Effector CD4-positive, alpha-beta T cell (primary cell): ENCODE measurements at places on chromosomes 2 and 18.

- DNase-seq: no peak
Measured at GRCh38 chr2:37232131-37232933, 874 bp downstream of the NDUFAF7 start.

DNA sequence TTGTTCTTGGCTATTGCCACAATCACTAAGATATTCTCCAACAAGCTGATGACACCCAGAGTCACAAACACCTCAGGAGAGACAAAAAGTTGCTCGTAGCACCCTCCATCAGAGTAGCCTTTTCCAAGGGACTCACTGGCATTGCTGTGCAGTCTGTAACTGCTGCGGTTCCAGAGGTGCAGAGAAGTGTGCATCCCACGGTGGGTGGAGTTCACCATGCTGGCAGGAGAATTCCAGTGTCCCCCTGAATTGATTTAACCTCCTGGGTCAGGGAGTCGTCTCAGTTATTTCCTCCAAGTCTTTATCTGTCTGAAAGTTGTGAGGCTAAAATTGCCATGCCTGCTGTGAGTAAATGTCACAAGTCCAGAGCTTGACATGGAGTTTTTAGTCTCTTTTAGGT, 443 bp downstream of the MC4R start:
- DNase-seq: no peak

- DNase-seq: no peak
Measured at GRCh38 chr18:59986139-59986538, 86.3 kb downstream of the PMAIP1 start.

DNA sequence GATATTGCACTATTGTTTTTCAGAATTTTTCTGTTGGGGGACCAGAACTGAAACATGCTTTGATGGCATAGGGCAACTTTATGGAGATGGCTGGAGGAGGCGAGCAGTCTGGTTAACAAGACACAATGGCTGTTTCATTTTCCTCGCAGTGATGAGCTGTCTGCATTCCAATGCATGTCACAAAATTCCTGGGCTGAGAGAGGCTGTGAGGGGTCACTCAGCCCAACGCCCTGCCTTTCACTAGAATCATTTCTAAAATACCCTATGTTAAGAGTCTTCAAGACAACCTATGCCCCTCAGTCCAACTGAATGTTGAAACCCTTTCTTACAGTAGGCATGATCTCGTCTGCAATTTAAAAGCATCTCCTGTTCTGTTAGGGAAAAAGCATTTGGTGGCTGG, 1090.0 kb downstream of the BCL11A start:
- DNase-seq: no peak

DNA sequence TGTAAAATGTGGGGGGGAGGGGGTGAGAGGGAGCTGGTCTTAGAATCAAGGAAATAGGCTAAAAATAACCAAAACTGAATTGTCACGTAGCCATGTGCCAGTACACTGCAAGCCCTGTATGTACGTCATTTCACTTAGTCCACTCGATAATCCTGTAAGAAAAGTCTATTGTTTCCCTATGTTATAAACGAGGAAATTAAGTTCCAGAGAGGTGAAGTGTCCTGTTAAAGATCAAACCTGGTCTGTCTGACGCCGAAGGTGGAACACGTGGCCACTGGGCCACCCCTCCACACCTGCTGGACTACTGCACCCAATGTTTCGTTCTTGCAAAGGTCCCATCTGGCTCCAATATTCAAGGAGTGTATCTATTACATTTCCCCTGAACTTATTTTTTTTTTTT, 29.6 kb downstream of the TFCP2L1 start:
- DNase-seq: no peak

DNA sequence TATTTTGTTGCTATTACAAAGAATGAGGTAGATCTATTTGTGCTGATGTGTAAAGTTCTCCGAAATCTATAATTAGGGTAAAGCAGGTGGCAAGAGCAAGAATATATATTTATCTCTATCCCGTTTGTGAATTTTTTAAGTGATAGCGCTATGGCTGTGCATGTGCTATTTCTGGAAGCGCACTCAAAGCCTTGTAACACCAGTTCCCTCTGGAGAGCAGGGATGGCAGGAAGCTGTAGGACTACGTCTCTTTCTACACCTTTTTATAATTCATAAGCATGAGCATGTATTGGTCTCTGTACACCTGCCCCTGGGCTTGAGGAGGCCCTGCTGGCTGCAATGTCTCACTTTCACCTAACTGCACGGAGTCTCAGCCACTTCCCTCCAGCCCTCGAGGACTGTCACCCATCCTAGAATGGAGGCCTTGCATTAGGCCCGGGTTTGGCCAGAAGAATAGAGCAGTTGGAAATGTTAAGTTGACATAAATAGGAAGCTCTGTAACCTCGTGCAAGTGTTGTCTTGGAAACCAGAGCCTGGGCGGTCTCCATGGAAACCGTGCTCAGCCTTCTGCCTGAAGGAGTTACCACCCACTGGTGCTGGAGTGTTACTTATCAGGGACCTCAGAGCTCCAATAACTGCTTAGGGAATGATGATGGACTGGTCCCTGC, 20.9 kb downstream of the ITM2C start:
- DNase-seq: no peak

DNA sequence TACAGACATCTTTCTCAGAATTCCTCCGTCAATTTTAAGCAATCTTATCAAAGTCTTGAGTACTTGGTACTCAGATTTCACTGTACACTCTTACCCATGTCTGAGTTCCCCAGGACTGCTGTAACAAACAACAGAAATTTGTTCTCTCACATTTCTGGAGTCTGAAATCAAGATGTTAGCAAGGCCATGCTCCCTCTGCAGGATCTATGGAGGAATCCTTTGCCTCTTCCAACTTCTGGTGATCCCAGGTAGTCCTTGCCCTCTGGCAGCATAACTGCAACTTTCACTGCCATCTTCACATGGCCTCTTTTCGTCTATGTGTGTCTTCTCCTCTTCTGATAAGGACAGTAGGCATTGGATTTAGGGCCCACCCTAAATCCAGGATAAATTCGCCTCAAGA, 17.1 kb upstream of the CACNB4 start:
- DNase-seq: no peak

GRCh38 chr2:3038636-3039035, 339.0 kb downstream of the EIPR1 start:
- DNase-seq: no peak

GRCh38 chr2:168993538-168993937, 37.6 kb downstream of the ABCB11 start:
- DNase-seq: no peak

GRCh38 chr2:153214337-153214736, 264.2 kb downstream of the RPRM start:
- DNase-seq: no peak
